ENCODE measurements at places on chromosomes 11 and 22.

- no peak for DNase-seq
Measured at GRCh38 chr22:28822930-28823551, 22.7 kb upstream of the XBP1 start.

DNA sequence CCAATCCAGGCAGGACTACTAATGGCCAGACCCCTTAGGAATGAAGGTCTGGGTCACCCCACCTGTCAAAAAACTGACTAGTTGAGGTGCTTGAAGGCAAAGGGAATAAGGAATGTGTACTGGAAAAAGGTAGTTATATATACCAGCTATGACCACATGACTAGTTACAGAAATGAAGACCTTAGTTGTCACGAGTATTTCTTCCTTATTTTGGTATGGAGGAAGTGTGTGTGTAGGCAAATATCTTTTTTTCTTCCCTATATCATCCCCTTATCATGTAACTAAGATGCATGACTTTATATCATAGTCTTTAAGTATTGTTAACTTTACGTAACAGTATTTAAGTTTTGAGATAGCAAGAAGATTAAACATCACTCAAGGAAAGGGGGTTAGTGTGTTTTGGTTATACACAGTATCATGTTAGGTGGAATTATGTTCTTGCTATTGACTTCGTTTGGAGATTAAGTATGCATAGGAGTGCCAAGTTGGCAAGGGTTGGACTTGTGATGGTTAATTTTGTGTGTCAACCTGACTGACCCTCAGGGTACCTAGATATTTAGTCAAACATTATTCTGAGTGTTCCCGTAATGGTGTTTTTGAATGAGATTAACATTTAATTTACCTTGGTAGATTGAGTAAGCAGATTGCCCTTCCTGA is 38.2 kb upstream of the NARS2 start:
- DNase-seq: no peak

GRCh38 chr22:22927888-22928665 is 40.5 kb downstream of the IGLL5 start:
- no peak for DNase-seq

- DNase-seq: no peak
Measured at GRCh38 chr11:92137747-92138146, 86.9 kb upstream of the FAT3 start.

GRCh38 chr11:81792416-81792815 is 941.2 kb downstream of the FAM181B start:
- DNase-seq: no peak

Data from NK-92 treated with Interleukin-12 subunit alpha and Interleukin-12 subunit beta, amount 100 ng/mL, for 24 hours (cell line).